Ammon's horn (tissue), 1 donor: ENCODE measurements at places on chromosomes 12 and 14.

- DNase-seq = peak; percentile 17
Observed at GRCh38 chr14:58272588-58273372, 25.6 kb upstream of the ARID4A start.

DNA sequence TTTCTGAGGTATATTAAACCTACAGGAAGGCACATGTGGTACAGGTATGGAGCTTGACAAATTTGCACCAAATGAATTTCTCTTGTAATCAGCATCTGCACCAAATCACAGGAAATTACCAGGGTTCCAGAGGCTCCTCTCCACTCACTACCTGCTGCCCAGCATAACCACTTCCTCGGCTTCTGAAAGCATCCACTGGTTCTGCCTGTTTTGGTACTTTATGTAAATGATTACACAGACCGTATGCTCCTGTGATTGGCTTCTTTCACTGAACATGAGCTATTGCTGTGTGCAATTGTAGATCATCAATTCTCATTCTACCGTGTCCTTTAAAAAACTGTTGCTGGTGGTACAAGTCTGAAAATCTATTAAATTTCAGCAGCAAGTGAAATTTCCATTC is 522.1 kb downstream of the TMEM132D start:
- no peak for DNase-seq

DNA sequence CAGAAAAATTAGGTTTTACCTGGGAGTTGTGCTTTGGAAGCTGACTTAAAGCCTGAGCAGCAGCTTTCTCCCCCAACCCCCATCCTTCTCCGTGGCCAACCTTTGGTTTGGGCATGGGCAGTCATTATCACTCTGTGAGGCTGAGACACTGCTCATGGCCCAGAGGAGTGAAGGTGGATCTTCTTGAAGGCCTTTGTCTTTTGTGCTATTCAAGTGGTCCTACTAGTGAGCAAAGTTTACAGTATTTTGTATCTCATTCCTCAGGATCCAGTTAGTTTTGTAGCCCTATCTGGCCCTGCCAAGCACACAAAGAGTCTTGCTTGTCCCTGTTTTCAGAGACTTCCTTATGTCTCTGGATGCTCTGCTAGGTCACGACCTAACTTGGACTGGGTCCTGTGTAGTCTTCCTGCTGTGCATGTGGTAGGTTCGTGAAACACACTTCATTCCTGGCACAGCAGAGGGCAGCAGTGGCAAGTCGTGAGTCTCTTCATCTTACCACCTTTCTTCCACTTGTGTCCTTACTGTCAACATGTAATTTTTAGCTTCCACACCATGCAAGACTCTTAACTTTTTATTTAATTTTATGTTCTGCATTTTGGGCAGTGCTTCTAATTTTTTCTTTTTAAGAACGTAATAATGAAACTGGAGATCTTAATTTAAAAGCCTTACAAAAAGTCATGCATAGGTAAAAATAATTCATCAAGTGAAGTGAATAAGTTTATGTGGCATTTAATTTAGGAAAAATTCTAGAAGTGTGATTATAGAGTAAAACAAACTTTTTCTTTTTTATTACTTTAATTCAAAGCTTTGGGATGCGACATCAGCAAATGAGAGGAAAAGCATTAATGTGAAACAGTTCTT is 53.7 kb downstream of the APAF1 start:
- DNase-seq = peak; percentile 95

DNA sequence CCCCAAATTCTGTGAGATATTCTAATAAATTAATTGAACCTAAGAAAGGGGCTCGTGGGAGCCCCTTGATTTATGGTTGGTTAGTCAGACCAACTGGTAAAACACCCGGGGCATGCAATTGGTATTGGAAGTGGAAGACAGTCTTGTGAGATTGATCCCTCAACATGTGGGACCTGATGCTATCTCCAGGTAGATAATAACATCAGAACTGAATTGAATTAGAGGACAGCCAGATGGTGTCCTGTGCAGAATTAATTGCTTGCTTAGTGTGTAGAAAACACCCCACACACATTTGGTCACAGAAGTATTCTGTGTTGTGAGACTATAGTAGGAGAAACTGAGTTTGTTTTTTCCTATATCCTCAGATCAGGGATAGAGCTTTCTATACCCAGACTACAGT is 22.0 kb downstream of the PYROXD1 start:
- no peak for DNase-seq

GRCh38 chr12:123491056-123491455 is 33.1 kb downstream of the SNRNP35 start:
- DNase-seq = no peak

GRCh38 chr14:32559590-32559989 is 230.5 kb downstream of the AKAP6 start:
- DNase-seq = no peak

DNA sequence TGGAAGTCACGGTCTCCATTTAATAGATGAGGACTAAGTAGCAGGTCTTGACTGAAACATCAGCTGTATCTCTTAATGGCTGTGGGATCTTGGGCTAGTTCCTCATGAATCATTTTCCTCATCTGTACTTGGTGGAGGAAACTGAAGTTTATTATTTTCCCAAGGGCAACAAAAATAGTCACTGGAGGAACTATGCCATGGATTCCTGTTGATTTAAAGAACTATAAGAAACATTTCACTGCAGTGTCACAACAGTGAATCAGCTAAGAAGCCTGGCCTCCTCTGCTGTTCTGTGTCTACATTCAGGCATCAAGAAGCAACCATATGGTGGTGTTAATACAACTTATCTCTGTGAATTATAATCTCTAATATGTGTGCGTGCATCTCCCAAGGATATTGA is 200.5 kb downstream of the STXBP6 start:
- DNase-seq = no peak

DNA sequence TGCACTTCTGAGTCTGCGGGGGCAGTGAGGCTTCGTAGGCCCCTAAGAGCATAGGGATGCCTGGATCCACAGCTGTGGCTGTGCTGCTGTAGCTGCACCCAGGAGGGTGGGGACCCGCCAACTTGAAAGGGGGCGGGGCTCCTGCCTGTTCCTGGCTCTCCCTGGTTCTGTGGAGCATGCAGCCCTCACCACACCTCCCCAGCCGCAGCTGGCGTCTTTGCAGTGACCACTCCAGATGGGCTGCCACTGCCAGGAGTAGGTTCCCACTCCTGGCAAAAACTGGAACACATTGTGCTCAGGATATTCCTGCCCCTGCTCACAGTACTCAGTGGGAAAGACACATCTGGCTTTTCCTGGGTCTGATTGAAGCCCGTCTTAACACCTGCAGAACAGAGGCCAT is 35.8 kb downstream of the TIMELESS start:
- no peak for DNase-seq

DNA sequence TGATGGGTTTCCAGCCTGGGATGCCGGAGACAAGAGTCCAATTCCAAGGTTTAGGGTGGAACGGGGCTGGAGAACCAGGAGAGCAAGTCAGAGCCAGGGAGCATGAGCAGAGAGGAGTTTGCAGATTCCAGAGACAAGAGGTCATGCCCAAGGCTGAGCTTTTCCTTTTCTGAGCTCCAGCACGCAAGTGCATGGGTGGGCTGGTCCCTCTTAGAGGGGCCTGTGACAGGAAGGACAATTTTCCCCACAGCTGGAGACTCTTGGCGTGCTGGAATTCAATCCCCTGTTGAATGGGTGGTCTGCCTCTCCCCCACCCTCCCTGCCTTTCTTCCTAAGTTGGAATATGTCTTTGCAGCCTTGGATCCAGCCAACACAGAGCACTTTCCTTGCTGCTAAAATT is 431.9 kb downstream of the BCL11B start:
- no peak for DNase-seq

GRCh38 chr14:61565181-61565580 is 130.1 kb upstream of the HIF1A start:
- no peak for DNase-seq

GRCh38 chr12:109999983-110000505 is 814 bp downstream of the ANKRD13A start:
- DNase-seq = no peak

- DNase-seq = no peak
Observed at GRCh38 chr12:116731801-116732200, 6.1 kb downstream of the SPRING1 start.

DNA sequence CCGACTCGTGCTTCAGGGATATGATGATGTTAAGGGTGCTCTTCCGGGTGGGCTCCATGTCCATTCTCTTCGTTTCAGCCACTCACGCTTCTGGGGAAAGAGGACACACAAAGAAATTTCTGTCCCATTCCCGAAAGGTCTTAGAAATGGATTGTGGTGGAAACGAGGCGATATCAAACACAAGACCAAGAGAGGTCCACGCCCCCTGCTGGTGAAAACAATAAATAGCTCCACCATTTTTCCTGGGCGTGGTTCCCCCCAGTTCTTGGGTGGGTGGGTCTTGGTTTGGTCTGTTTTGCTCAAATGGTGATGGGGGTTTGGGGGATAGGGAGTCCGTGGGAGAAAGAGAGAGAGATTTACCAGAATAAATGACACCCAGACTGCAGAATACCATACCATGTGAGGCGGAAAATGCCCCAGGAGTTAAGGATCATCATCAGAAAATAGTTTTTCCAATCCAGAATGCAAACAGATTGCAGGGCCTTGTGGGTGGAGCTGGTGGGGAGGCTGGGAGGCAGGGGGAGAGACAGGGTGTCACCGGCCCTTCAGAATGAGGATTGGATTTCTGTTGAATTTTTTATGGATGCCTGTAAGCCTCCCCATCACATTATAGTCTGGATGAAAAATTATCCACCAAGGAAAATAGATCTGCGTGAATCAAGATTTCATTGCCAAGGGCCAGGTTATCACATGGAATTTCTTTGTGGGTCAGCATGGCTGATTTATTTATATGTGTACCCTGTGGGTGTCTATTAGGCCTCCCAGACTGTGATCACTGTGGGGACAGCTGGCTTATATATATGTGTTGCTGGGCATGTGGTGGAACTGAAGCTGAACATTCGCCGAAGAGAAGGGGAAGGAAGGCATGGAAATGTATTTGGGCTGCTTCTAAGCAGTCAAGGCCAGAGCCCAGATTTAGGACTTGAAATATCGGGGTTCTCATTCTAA is 55.8 kb downstream of the SRRM4 start:
- peak; percentile 24 for DNase-seq

GRCh38 chr12:2503762-2504161 is 291.0 kb upstream of the FKBP4 start:
- DNase-seq = no peak

DNA sequence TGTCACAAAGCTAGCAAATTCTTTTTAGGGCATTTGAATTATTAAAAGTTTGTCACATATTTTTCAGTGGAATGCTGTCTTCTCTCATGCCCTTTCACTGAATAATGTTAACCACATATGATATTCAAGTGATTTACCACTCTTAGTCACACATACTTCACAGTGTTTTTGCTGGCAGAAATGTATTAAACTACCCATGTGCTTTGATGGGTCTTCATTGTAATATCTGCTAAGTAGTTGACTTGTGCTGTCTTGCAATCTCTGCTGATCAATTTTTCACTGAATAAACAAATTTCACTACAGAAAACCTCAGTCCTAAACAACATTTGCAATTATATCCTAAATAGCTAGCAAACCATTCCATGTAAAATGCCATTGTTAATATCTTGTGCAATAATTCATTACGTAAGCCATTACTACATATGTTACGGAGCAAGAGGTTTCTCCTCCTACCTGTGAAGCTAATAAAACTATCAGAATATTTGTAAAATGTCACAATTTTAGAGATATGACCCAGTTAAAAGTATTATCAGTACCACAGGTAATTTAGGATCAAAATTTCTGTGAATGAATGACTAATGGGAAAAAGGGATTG is 64.6 kb upstream of the LMO3 start:
- DNase-seq = no peak
